ENCODE measurements at places on chromosomes 13 and 19. TPM values are rescaled to one million over a fixed set of nuclear protein-coding genes. Genes with fewer than 3 reads are reported as not detected.

Gene HCN2
- 0.16 TPM for total RNA-seq

Gene TEX101
- total RNA-seq = not detected

Gene IPO5
- total RNA-seq = 113 TPM

- no peak for DNase-seq
These were observed 92.7 kb downstream of the FGF14 start for GRCh38 chr13:102309110-102309509.

DNA sequence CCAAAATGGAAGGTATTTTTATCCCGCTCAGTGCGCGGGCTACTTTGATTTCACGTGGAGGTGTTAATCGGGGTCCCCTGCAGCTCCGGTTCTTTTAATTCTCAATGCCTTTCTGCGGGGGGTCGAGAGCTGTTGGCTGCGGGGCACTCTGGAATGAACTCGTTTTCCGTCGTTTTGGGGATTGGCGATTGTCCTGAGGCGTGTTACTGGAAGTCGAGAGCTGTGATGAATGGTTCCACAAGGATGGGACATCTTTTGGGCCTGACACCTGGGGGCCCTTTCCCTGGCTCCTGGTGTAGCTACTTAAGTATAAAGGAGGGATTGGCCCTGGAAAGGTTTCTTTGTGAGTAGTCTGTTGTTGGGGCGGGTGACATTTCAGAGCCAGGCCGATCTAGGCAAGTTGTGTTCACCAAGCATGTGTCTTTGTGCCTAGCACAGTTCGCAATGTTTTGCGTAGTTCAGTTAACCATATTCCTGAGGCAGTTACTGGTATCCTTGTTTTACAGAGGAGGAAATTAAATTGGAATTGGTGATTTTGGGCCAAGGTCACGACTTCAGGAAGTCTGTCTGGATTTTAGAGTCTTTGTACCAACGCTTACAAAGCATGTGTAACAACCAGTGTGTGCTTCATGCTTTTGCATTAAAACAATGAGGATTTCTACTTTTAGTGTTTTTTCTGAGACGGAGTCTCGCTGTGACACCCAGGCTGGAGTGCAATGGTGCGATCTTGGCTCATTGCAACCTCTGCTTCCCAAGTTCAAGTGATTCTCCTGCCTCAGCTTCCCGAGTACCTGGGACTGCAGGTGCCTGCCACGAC is 846 bp downstream of the RPL13A start:
- DNase-seq = no peak

DNA sequence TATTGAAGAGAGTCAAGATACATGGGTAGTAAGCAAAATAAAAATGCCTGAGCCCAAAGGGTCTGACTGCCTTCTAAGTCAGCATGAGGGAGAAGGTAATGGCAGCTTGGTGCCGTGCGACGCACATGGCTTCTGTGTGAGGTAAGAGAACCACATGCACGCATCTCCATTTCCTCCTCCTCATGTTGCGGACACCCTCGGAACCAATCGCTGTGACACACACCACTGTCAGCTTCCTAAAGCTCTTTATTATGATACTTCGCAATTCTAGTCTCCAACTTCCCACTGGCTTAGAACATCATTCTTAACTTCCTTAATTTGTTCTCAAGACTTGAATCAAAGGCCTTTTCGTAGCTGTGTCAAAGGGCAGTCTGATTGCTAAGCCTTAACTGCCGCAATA is 170.1 kb downstream of the OXGR1 start:
- DNase-seq = no peak

- no peak for DNase-seq
These were observed 14.2 kb downstream of the PLEKHJ1 start for GRCh38 chr19:2221918-2222317.

DNA sequence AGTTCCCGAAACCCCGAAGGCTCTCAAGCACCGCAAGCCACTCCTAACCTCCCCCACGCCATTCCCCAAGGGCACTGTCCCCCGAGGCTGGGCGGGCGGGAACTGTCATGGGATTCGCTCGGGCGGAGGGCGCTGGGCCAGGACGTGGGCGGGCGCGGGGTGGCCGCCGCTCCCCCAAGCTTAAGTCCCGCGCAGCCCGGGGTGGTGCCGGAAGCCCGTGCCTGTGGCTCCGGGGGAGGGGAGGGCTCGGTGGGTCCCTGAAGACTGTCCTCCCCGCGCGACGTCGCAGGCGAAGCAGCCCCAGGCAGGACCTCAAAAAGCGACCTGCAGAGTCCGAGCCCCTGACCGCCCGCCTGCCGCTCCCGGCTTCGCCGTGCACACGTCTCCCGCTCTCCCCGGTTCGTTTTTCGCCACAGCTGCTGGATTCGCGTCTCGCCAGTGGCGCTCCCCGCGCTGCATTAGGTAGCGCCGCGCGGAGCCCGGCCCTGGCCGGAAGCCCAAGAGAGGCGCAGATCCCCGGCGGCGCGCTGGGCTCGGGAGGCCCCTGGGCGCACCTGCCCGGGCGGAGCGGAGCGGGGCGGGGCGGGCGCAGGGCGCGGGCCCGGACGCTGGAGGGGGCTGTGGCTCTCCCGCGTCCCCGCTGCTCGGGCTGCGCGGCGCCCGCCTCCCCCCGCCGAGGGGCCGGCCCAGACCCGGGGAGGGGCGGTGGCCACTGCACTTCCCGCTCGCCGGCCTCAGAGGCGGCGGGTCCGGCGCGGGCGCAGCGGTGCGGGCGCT is at the start of gene FARP1:
Gene FARP1 (plus strand): TSS at position 715 of the 777 bp plus-strand sequence. CDS start 70,149 bp downstream, outside the sequence.
- DNase-seq = peak; percentile 91

Measured in mesenteric fat pad (tissue), 1 donor.